ENCODE measurements at places on chromosomes 12 and 14.

GRCh38 chr14:96203635-96204034 is 1.0 kb upstream of the BDKRB2 start:
- no peak for DNase-seq

- DNase-seq = no peak
Observed at GRCh38 chr14:20515846-20516245, 10.5 kb downstream of the RNASE10 start.

DNA sequence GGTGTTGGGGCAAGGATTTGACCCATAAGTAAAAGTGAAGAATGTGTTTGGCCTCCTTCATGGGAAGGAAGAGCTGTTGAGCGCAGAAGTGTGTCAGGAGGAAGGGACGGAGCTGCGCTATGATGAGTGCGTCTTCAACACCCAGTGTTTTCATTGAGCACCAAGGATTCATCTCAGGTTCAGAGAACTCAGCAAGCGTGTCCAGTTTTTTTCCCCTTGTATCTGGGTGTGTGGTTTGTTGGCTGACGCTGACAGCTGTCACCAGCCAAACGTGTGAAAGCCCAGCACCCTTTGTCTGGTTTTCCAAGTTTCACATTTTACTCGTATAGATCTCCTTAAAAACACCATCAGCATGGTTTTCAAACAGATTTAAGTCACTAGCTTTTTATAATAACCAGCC is 12.3 kb downstream of the EP400 start:
- no peak for DNase-seq

GRCh38 chr12:117096501-117097042 is 2.6 kb downstream of the TESC start:
- DNase-seq = no peak

DNA sequence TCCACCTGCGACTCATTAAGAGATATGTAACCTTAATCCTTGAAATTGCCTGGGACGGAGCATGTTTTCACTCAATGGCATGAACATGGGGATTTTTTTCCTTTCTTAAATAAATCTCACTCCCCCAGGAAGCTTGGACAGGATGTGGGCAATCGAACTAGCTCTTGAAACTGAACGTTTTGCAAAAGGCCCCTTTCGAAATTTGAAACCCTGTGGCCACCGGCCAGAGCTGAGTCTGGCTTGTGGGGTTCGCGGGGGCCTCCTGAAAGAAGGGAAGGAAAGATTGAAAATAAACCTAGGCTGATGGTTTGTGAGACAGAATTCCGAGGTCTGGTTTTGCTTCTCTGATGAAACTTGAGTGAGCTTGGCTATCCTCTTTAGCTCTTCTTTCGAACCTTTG is 101.4 kb upstream of the RTL1 start:
- DNase-seq = no peak

- DNase-seq = no peak
Observed at GRCh38 chr12:47858511-47859266, 39.0 kb upstream of the HDAC7 start.

GRCh38 chr12:132606466-132606865 is 3.9 kb downstream of the LRCOL1 start:
- DNase-seq = peak; percentile 36

DNA sequence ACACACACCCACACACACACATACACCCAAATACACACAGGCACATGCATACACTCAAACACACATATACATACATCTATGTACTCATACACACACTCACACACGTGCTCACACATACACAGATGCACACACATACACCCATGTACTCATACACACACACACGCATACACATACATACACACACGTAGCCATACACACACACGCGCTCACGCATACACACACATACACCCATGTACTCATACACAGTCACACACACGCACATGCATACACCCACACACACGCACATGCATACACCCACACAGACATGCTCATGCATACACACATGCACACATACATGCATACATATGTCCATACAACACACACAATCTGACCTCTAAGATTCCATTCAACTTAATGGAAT is 87.7 kb upstream of the ANO2 start:
- no peak for DNase-seq

- peak; percentile 67 for DNase-seq
Observed at GRCh38 chr12:111160350-111161241, 208.3 kb downstream of the PHETA1 start.

GRCh38 chr14:90530523-90530922 is 133.7 kb downstream of the CALM1 start:
- DNase-seq = no peak

DNA sequence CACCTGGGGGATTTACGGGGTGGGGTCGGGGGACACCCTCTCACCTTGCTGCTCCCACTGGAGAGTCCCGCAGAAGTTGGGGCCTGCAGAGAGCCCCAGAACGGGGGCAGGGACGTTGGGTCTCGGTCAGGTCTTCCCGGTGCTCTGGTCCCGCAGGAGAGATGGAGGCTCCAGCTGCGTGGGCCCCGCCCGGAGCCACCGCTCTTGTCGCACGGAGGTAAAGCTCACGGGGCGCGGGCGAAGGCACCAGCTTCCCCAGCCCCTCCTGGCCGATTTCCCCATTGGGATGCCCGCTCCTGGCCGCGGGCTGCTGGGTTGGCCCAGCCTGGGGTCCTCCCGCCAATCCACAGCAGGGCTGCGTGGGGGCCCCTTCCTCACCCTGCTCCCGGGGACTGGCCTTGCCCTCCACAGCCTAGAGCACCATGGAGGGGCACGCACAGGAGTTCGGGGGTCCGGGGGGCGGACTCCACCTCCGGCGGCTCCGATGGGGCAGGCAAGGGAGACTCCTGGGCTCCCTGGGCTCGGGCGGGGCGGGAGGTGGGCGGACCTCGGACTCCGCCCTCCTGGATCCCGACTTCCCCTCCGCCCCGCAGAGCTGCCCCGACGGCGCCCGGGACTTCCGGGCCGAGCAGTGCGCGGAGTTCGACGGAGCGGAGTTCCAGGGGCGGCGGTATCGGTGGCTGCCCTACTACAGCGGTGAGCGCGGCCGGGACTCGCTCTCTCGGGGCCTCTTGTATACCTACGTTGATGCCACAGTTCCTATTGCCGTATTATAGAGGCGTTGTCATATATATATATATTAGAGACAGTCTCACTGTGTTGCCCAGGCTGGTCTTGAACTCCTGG is 8.4 kb downstream of the PAPLN start:
- no peak for DNase-seq

GRCh38 chr12:12501121-12501520 is 61.5 kb downstream of the DUSP16 start:
- DNase-seq = no peak

- no peak for DNase-seq
Observed at GRCh38 chr12:58500399-58500798, 419.9 kb downstream of the LRIG3 start.

DNA sequence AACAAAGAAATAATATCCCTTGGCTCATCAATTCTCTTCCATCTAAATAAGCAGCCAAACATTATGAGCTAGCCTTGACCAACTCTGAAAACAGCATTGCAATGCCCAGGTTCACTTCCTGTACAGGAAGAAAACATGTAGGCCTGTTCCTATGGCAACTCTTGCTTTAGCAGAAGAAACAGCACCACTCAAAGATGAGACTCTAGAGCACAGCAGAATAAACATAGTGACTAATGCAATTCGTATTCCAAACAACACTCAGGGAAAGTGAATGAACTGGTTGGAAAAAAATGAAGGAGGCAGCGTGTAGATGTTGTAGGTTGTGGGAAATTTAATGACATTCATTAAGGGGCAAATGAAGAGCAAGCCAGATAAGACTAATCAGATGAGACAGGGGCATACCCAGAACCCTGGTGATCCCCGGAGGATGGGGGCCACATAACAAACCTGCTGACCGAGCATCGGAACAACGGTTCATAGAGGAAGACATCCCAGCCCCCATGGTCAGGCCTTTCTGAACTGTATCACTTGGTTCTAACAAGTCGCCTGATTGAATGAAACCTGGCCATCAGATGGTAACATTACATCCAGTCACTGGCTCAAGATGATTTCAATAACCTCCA is 9.0 kb downstream of the ARHGDIB start:
- no peak for DNase-seq

- DNase-seq = no peak
Observed at GRCh38 chr14:83372271-83372670, 1838.6 kb upstream of the SEL1L start.

DNA sequence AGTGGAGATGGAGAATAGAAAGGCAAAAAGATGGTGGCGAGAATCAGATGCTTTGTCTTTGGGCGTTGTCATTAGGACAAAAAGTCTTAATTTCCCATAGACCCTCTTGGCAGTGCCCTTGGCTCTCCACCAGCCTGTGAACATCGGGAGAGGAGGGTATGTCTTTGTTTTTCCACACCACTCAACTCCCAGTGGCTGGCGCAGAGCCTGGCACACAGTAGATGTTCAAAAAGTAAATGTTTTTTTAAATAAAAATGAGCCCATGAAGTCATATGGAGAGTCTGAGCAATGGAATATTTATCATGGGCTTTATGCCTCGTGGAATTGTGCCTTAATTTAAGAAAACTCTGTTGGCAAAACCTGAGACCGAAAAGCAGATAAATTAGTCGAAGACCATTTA is 90.4 kb downstream of the SRGAP1 start:
- peak; percentile 52 for DNase-seq

DNA sequence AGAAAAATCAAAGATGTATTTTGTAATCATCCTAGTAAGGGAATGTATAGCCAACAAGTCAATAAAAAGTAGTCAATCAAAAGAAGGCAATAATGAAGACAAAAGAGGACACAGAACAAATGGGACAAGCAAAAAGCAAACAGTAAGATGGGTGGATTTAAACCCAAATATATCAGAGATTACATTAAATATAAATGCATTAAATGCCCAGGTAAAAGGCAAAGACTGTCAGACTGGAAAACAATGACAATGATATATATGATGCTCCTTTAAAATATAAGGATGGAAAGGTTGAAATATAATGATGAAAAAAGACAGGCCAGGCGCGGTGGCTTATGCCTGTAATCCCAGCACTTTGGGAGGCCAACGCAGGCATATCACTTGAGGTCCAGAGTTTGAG is 35.7 kb downstream of the NEMF start:
- no peak for DNase-seq

GRCh38 chr12:116087399-116087798 is 190.1 kb downstream of the MED13L start:
- DNase-seq = no peak

DNA sequence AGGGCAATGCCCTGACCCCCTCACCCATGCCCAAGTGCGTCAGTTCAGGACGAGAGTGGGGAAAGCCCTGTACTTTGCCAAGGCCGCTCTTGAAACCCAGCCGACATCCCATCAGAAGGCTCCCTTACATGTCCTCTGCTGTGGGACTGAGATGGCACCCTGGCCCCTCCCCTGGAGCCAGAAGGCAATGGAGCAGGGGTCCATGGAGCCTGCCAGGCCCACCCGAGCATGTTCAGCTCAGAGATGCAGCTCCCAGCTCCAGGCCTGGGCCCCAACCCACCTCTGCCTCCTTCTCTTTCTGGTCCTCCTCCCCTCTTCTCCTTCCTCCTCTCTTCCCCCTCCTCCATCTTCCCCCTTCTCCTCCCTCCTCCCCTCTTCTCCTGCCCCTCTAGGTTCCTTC is 95.5 kb downstream of the PAPOLA start:
- DNase-seq = no peak

DNA sequence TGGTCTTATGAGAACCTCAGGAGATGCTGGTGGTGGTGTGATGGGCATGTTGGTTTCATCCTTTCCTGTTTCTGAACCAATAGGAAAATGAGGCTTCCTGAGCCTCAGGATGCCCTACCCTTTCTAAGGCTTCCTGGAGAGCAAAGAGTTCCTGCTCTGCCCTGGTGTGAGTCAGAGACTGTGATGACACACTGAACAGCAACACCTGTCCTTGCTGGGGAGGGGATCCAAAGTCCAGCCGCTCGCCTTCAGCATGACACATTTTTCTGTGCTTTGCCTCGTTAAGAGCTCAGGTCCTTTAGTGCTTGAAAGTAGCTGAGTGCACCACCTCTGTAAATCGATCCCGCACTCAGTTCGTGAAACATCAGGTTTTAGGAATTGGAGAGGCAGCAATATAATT is 116.0 kb downstream of the CACNA1C start:
- no peak for DNase-seq

DNA sequence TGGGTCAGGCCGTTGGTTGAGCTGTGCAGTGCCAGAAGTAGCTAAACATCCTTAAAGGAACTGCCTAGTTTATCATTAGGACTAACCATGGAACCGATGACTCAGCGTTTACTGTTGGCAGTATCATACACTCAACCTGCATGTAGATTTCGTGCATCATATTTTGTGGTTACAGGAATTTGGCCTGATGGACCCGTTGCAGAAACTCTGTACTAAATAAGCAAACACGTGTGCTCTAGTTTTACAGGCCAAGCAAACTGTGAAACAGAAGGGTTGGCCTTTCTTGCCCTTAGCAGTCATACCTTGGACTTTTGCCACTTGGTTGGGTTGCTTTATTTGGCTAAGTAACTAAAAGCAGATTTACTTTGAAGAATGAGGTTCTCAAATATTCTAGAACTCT is 35.6 kb downstream of the DGLUCY start:
- DNase-seq = no peak

- no peak for DNase-seq
Observed at GRCh38 chr14:40269436-40269835, 837.2 kb upstream of the FBXO33 start.

GRCh38 chr14:69988979-69989378 is 109.8 kb downstream of the SMOC1 start:
- DNase-seq = no peak

GRCh38 chr12:40117818-40118217 is 11.9 kb upstream of the SLC2A13 start:
- DNase-seq = no peak

- no peak for DNase-seq
Observed at GRCh38 chr12:3991798-3992580, 118.8 kb upstream of the PARP11 start.

GRCh38 chr12:67077617-67078016 is 191.5 kb upstream of the CAND1 start:
- no peak for DNase-seq

DNA sequence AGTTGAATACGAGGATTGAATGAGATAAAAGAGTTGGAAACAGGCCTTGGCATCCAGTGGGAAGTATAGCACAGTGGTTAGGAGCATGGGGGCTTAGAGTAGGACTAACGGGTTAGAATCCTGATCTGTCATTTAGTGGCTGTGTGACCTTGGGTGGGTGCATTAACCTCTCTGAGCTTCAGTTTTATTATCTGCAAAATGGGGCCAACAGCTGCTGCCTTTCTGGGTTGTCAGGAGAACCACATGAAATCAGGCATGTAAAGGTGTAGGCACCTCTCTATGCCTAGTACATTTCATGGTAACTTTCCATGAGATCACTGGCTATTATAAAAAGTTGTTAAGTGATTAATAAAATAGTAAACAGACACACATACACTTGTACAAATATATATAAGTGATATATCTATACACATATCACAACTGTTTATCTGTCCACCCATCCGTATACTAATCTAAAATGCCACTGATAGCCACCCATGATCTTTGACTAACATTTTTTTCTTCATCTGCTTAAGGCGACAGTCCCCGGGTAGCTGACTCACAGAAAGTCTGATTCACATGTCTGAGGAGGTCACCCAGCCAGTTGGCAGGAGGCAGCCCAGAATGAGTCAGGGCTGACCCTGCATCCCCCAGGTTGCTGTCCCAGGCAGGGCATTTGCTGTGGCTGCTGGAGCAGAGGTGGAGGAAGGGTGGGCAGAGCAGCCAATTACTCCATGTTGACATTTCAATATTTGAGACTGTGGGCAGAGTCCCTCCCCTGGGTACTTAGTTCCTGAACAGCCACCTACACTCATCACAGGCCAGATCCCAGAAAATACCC is 125.6 kb upstream of the NOS1 start:
- DNase-seq = no peak

GRCh38 chr12:110426406-110426805 is 22.9 kb upstream of the ANAPC7 start:
- no peak for DNase-seq

GRCh38 chr12:103841690-103842584 is 903 bp upstream of the NT5DC3 start:
- no peak for DNase-seq

Data from NCI-H1694 (cell line).